Stimulated activated CD4-positive, alpha-beta T cell treated with anti-CD3 and anti-CD28 coated beads, TNF-alpha, amount 100 ng/mL, for 4 hours (primary cell): ENCODE measurements at places on chromosomes 6 and 20.

- DNase-seq, result no peak
Observed at GRCh38 chr6:81031416-81031815, 721.1 kb downstream of the TENT5A start.

DNA sequence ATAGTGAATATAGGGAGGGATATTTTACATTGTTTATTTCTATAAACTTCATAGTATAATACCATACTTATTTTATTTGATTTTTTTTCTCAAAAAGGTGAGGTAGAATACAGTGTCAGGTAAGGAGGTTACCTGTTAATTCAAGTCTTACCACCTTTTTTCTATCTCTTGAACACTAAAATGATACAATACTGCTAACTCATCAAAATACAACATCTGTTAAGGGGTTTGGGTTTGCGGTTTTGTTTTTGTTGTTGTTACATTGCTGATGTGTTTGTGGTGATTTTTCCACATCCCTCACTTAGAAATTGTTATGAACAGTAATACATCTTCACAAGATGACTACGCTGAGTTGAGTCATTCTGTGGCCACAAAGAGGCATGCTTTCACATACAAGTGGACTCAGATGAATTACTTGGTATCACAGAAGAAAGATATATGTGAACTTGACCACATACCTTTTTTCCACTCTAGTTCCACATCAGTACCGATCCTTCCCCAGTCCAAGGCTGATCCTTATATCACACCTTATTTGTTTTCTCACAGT lies 139.4 kb upstream of the ID4 start:
- DNase-seq, result no peak

- no peak for DNase-seq
Observed at GRCh38 chr20:59125332-59125731, 38.3 kb upstream of the ZNF831 start.

GRCh38 chr6:109299776-109300564 lies 82.3 kb downstream of the CD164 start:
- no peak for DNase-seq

GRCh38 chr20:15654208-15654649 lies 919.0 kb downstream of the KIF16B start:
- DNase-seq, result no peak

DNA sequence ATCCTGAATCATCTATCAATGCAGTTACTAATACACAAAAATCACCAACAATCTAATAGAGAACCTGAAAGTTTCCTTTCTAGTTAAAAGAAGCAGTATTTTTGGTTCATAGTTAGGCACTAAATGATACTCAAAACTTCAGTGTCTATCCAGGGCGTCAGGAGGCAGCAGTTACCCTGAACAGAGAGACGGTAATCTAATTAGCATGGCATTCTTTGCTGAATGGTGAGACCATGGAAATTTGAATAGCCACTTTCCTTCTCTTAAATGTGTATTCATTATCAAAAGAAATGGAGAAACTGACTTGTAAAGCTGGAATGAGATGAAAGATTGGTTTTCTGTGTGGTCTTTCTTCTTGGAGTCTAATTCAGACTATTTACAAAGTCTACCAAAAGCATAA lies 146.6 kb upstream of the BMP5 start:
- no peak for DNase-seq

GRCh38 chr6:82057846-82058554 lies 189.5 kb downstream of the IBTK start:
- DNase-seq, result no peak

DNA sequence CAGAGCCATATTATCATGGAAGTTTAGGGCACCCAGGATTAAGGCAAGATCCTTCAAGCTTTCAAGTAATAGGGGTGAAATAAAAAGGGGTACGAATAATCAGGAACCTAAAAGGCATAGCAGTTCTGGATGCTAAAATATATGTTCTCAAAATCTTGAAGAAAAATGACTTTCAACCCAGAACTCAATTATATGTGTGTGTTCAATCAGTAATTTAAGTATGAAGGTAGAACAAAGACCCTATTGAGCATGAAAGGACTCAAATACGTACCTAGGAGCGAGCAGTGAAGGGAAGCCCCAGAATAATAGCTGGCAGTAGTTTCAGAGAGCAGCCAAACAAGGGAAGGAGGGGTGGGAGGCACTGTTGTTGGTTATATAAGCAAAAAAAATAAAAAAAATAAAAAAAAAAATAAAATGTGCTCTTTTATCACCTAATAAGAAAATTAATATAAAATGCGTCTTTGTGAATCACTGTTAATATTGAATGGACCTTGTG lies 45.4 kb downstream of the MYO6 start:
- no peak for DNase-seq

DNA sequence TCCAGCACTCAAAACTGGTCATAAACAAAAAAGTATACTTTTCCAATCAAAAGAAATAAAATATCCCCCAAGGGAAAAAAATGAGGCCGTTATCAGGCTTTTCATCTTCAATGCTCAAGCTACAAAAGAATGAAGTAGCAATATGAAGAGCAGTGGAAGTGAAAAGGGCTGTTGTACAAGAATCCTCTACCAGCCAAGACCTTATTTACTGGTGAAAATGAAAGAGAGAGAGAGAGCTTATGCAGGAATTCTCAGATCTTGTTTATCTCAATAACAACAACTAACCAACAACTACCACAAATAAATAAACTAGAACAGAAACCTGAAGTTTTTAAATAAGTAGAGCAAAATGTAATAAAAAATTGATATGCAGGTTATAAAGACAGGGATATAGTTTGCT lies 400.6 kb downstream of the HDGFL1 start:
- DNase-seq, result no peak

- DNase-seq, result no peak
Observed at GRCh38 chr6:38018755-38019165, 199.2 kb downstream of the ZFAND3 start.

- DNase-seq, result no peak
Observed at GRCh38 chr6:160044687-160045086, 75.8 kb downstream of the IGF2R start.

- DNase-seq, result no peak
Observed at GRCh38 chr6:7249946-7250643, 62.9 kb downstream of the SSR1 start.

GRCh38 chr20:51122931-51123658 lies 100.2 kb upstream of the KCNG1 start:
- no peak for DNase-seq

DNA sequence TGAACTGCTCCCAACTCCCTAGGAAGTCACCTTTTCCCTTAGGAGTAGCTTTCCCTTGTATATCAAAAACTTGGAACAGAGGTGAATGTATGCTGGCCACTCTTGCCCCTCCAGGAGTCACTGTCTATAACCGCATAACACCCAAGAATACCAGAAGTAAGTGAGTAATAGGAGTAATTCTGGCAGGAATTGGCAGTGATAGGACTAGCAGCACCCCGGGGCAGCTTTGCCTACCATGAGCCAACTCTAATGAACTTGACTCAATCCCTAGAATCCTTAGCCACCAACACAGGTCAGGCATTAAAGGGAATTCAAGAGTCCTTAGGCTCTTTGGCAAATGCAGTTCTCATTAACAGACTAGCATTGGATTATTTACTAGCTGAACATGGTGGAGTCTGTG lies 28.8 kb upstream of the CD164 start:
- no peak for DNase-seq

DNA sequence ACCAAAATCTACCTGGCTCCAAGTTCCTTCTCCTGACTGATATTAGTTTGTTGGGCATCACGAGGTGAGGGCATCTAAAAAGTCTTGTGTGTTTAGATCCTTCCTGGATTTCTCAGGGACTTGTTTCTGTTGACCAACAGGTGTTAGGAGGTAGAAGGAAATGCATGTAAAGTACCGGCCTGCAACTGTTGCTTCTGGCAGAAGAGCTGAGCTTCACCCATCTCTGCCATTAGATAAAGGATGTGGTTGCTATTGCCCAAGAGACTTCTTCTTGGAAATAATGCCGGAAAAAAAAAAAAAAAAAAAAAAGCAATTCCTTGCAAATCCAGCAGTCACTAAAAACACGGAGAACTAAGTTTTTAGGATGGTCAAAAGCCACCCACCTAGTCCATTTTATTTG lies 303.1 kb downstream of the CDH26 start:
- no peak for DNase-seq

GRCh38 chr20:20318365-20319161 lies 49.3 kb upstream of the INSM1 start:
- DNase-seq, result no peak

GRCh38 chr6:45599053-45599452 lies 221.3 kb upstream of the SUPT3H start:
- DNase-seq, result no peak

DNA sequence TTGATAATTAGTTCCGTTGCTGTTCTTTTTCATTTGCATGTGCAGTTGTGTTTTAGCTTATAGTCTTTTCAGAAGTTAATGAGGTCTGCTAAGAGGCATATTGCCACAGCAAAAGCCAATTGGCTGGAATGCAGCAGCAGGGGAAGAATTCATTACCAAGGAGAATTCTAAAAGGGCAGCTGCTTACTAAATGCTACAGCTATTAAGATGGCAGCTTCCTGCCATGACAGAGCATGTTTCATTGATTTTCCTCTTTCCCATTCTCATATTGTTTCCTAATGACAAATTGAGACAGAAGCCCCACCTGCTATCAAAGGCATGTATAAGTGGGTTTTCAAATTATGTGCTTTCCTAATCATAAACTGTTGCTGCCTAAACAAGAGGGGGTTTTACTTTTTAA lies 66.6 kb downstream of the CLVS2 start:
- no peak for DNase-seq

DNA sequence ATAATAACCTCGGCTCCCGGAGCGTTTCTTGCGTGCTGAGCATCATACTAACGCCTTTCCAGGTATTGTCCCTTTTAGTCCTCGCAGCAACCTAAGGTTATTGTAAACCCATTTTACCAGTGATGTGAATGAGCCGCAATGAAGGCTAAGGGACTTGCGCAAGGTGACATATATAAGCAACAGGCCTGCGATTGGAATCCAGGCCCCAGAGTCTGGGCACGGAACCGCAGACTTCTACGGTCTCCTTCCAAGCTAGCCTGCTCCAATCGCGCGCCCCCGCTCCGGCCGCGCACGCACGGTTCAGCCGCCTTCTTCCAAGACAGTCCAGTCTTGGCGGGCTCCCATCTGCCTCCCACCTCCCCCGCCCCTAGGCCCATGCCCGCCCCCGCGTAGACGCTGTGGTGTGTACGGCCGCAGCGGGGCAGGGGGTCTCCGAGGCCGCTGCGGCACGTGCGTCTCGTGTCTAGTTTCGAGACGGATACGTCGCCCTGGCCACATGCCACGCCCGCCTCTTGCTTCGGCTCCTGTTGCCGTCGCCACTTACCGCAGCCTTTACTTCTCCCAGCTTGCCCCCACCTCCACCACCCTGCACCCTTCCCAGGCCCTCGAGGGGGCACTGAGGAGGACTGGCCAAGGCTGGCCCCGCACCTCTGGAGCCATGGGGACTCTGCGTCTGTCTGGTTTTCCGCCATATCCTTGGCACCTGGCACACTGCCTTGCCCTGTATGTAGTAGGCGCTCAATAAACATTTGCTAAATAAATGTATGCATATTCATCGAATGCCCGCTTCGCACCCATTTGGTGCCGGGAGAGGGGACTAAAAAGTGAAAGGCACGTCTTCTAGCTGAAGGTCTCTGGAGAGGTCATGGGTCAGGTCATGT lies 855 bp upstream of the GFOD1 start:
- no peak for DNase-seq

DNA sequence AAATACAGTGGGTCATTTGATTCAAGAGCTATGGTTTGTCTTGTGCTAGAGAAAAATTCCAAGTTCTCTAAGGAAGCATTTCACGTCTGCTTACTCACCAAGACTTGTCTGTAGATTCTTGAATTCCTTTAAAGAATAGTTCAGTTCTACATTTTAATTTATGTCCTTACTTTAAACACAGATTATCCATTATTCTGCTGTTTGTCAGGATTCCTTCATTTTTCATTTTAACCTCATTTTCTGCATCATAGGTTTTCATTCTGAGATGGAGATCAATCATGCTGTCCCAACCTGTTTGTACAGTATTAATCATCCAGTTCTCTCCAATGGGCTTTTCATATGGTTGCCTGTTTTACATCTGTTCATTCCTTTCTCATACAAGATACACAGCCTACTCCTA lies 24.5 kb upstream of the POPDC3 start:
- DNase-seq, result no peak

- DNase-seq, result no peak
Observed at GRCh38 chr6:158131926-158132325, 36.1 kb downstream of the SERAC1 start.

GRCh38 chr6:148750838-148751792 lies 4.3 kb downstream of the UST start:
- DNase-seq, result no peak

DNA sequence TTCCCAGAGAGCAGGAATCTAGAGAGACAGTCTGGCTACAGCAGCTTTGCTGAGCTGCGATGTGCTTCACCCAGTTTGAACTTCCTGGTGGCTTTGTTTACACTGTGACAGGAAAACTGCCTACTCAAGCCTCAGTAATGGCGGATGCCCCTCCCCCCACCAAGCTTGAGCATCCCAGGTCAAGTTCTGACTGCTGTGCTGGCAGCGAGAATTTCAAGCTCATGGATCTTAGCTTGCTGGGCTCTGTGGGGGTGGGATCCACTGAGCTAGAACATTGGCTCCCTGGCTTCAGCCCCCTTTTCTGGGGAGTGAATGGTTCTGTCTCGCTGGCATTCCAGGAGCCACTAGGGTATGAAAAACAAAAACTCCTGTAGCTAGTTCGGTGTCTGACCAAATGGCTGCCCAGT lies 91.0 kb upstream of the ESR1 start:
- no peak for DNase-seq

DNA sequence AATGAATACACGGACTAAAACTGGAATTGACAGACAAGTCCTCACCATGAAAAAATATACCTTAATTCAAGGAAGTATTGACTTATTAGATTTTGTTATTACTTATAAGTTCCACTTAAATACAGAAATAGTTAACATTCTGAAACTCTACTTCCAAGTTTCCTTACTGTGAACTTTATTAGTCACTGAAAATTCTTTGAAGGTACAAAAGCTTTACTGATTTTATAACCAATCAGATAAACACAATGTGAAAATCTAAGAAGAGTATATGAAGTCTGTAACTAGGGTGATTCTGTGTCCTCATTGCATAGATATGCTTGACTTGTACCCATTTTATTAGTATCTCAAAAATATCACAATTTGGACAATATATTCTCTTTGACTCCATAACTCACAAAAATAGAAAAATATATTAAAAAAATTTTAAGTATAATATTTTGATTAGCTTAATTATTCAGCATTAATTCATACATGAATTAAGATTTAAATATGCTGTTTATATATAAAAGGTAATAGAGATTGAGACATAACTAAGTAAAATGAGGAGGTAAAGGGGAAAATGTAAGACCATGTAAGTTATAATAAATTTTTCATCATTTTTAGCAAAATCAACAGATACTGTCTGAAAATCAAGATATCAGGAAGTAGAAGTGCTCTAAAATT lies 6.6 kb downstream of the NAPB start:
- DNase-seq, result no peak

DNA sequence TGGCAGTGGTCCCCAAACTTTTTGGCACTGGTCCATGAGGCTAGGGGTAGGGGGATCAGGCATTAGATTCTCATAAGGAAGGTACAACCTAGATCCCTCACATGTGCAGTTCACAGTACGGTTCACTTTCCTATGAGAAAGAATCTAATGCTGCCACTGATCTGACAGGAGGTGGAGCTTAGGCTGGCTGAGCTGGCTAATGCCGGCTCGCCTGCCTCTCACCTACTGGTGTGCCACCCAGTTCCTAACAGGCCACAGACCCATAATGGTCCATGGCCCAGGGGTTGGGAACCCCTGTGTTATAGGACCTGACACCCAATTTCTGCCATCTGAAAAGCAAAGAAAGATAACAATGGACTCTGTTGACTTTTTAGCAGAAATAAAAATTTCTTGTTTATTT lies 199.6 kb downstream of the GMPR start:
- no peak for DNase-seq
